ENCODE measurements at places on chromosomes 2 and 18.

GRCh38 chr2:231909631-231910030 lies 16.6 kb downstream of the NPPC start:
- DNase-seq: no peak

DNA sequence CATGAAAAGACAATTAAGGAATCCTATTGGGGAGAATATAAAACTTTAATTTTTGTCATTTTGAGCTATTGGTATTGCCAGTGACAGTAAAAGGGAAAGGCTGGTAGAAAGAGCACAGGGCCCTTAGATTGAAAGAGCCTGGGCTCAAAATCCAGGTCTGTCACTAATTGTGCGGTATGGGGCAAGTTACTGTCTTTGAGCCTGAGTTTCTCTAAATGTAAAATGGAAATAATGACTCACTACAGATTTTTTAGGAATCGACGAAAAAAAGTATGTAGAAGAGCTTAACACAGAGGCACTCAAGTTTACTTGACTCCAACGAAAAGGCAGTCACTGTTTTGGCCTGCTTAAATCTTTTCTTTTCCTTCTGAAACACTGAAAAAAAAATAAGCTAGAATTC lies 7.0 kb downstream of the NDUFV2 start:
- DNase-seq: no peak

GRCh38 chr2:10079266-10079869 lies 843 bp downstream of the CYS1 start:
- DNase-seq: peak; percentile 39

GRCh38 chr18:77135339-77136075 lies 2.9 kb upstream of the MBP start:
- DNase-seq: no peak

DNA sequence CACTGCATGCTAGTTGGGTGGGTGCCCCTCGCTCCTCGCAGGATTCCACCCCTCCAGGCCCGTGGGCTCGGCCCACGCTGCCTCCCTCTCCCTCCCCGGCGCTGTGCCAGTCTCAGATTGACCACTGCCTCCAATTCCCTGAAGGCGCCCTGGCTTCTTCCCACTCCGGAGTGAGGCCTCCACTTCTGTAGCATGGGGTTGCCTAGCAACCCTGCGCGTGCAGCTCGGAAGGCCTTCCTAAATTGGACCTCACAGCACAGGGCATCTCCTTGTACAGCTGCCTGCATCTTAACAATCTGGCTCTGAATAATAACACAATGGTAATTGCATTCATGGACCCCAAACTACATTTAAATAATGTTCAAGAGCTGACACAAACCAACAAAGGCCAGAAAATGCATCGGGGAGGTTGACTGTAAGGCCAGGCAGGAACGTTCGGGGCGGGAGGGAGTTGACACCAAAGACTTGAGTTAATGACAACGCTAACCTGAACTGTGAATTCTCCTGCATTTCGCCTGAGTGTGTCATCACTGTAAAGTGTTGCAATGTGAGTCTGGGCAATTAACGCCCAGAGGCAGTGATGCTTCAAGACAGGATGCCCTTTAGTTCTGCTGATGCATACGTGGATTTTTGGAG lies 222.9 kb downstream of the ZBTB7C start:
- no peak for DNase-seq

- DNase-seq: no peak
Measured at GRCh38 chr2:241640165-241640795, 2.8 kb downstream of the ATG4B start.

DNA sequence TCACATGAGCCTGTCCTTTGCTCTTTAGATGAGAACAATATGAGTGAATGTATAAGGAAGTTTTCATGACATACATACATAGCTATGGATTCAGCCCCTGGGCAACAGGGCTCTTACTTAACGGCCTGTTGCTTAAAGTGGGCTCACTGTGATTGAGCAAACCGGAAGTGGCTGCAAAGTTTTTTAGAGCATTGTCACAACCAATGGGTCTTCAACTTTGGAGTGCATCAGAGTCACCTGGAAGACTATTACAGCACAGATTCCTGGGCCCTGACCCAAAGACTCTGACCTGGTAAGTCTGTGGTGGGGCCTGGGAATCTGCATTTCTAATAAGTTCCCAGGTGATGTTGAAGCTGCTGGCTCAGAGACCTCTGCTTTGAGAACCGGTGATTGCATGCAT lies 106.3 kb upstream of the SEC11C start:
- no peak for DNase-seq

DNA sequence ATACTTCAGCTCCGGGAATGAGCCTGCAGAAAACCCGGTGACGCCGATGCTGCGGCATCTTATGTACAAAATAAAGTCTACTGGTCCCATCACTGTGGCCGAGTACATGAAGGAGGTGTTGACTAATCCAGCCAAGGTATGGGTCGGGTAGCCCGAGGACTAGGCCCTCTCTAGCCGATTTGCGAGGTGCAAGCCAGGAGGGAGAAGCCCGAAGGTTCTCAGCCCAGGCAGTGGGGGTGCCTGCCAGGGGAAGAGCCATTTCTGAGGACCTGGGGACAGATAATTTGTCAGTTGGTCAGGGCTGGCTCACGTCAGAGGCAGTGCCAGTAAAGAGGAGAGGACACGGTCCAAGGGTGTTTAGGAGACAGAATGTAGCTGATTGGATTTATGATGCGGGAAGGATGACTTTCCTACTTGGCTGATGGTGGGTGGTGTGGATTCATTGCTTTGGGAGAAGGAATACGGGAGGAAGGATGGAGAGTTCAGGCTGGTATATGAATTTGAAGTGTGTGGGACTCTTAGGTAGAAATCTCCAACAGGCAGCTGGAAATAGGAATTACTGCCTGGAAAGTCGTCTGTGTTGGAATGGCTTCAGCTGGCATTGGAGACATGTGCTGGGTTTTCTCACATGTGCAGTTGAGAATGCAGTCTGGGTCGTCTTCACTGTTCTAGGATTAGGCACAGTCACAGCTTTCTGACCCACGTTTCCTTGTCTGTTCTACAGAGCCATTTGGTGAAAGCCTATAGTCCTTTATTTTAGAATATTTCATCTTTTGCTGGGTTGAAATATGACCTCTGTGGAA lies 874 bp downstream of the NDUFAF7 start:
- peak; percentile 64 for DNase-seq

- no peak for DNase-seq
Measured at GRCh38 chr2:161199912-161200701, 39.9 kb downstream of the TANK start.

GRCh38 chr2:235968155-235968554 lies 200.0 kb downstream of the GBX2 start:
- no peak for DNase-seq

DNA sequence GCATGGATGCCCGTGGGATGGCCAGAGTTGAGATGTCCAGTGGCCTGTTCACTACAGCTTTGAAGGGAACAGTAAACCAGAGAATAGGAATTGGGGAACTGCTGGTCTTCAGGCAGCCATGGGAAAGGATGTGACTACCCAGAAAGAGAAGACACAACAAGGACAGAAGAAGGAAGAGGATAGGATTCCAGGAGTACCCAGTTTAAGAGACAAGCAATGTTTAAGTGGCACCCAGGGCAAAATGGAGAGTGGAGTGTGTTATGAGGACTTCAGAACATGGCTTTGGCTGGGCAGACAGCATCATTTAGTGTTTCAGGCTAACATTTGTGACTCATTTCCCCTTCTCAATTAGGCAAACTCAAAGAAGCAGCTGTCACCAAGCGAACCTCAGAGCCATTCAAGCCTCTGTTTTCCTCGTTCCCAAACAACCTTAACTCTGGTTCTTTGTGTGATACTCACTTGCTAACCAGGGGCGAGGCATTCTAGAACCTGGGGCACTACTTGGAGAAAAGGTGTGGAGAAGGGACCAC lies 4.0 kb upstream of the FAM124B start:
- no peak for DNase-seq

GRCh38 chr2:231372326-231372725 lies 23.2 kb upstream of the B3GNT7 start:
- DNase-seq: no peak

- no peak for DNase-seq
Measured at GRCh38 chr2:157880927-157881326, 4.8 kb upstream of the ACVR1 start.

Data from tibial artery (tissue), 4 donors.